ENCODE measurements at places on chromosomes 13 and 19.

DNA sequence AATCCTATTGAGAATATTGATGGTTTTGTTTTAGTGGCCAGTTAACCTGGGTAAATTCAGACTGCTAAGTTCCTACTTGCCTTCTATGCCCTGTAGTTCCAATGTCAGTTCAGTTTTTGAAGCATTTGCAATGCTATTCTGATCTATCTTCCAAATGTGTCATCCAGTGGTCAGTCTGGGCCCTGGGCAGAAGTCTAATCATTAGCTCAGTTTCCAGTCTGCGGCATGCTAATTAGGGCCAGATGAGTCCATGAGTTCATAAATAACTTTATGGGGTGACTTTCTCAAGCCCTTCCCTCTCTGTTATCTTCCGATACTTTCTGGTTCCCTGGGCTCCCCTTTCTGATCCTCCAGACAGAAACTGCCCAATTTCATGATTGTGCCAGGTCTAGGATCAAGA, 32.7 kb downstream of the FAM187B start:
- DNase-seq, result no peak

- no peak for DNase-seq
These were observed 23.4 kb downstream of the DPRX start for GRCh38 chr19:53655042-53655665.

DNA sequence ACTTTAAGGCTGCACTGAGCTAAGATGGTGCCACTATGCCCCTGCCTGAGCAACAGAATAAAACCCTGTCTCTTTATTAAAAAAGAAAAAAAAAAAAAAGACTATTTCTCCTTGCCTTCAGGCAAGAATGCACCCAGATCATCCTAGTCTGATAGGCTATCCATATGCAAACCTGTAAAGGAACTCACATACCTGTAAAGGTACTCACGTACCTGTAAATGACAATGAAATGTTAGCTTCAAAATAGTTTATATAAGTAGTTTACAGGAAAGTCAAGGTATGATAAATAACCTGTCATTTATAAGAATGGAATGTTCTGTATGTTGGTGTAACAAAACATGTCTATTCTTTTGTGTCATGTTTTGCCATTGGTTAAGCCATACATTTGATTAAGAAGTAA, 86.3 kb downstream of the PIBF1 start:
- DNase-seq, result no peak

DNA sequence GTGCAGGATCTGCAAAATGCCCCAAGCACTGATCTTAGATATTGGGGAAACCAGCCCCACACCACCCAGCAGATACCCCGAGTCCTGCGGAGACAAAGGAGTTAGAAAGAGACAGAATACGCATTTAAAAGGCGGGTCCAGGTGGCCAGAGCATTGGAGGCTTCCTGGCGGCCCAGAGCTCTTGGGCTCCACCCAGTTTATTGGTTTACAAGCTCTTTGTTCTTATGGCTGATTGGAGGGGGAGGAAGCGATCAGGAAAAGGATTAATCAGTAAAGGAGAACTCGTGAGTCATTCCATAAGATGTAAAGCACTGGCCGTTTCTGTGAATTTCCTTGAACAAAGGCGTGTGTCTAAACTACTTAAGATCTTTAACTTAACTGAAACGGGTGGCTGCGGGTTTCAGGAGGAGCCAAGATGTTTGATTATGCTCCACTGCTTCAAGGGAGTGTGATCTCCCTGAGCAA, 926 bp downstream of the ZNF587 start:
- peak; percentile 77 for DNase-seq

GRCh38 chr13:43802511-43802910, 15.7 kb upstream of the ENOX1 start:
- DNase-seq, result no peak

- DNase-seq, result no peak
These were observed 3.7 kb upstream of the NDUFS7 start for GRCh38 chr19:1379961-1380489.

DNA sequence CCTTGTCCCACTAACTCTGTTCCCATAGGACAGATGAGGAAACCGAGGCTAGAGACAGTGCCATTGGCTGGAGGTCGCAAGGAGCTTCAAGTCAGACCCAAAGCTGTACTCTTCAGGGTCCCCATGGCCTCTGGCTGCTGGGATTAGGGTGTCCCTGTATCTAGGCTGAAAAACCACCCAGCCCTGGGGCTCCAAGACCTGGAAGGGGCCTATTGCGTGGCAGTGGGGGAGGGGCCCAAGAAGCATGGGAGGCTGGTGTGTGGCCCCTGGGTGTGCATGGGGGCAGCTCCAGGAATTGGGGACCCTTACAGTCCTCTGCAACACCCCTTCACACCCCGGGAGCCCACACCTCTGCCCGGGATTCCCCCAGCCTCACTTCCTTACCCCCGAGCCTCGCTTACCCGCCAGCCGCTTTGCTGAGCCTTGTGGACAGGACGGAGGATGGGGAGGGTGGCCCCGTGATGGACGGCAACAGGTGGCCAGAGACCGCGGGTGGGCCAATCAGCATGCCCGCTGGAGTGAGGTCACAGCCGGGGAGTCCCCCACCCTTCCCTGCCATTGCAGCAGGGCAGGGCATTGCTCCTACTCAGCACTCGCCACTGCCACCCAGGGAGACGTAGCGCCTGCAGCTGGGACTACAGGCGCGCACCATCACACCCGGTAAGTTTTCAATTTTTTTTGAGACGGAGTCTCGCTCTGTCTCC, at the start of gene JSRP1:
Gene JSRP1, minus strand, starts transcription at position 436 of the 704 bp plus-strand sequence. CDS start 1,103 bp downstream, outside the sequence.
- no peak for DNase-seq

DNA sequence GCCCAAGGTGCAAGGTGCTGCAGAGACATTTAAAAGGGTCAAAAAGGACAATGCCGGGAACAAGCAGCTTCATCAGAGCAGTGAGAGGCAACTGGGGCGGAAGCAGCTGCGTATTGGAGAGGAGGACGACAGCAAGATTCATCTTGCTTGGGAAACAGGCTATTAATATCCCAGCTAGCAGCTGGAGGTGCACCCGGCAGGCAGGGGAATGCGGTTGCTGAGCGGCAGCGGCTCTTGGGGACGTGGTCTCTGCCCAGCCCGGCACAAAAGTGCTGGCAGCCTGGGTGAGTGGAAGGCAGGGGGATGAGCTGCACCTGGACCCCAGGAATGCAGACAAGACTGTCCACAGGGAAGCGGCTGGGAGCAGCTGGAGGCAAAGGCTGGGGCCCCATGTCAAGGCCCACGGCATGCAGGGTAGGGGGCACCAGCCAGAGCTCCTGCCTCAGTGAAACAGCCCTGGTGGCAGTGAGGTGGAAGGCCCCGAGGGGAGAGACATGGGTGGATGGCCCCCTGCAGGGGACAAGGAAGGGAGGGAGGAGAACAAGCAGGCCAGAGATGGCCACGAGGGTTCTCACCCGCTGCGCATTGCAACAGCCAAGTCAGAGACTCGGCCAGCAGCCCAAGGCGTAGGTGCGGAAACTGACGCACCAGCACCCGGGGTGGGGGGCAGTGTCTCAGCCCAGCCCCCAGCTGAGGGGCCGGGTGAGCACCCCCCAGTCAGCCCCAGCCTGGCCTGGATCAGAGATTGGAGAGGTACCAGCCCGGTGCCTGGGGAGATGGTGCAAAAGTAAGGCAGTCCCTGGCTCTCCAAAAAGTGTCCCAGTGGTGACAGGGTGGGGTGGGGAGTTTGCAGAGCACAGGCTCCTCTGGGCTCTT, 34.4 kb downstream of the PEPD start:
- DNase-seq, result no peak

DNA sequence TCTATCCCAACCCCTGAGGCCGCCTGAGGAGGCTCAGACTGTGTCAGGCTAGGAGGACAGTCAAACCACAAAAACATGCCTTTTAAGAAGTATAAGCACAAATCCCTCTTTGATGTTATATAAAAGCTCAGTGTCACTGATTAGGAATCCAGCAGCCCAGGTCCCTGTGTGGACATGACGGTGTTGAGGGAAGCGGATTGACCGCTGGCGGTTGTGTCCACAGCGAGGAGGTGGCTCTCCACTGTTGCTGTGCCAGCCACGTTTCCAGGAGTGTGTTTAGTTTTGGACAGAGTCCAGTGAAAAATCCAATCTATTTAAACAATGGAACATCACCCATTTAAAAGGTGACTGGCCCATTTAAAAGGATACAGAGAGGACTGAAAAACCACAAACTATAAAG, 7.5 kb upstream of the GJA3 start:
- DNase-seq, result no peak

DNA sequence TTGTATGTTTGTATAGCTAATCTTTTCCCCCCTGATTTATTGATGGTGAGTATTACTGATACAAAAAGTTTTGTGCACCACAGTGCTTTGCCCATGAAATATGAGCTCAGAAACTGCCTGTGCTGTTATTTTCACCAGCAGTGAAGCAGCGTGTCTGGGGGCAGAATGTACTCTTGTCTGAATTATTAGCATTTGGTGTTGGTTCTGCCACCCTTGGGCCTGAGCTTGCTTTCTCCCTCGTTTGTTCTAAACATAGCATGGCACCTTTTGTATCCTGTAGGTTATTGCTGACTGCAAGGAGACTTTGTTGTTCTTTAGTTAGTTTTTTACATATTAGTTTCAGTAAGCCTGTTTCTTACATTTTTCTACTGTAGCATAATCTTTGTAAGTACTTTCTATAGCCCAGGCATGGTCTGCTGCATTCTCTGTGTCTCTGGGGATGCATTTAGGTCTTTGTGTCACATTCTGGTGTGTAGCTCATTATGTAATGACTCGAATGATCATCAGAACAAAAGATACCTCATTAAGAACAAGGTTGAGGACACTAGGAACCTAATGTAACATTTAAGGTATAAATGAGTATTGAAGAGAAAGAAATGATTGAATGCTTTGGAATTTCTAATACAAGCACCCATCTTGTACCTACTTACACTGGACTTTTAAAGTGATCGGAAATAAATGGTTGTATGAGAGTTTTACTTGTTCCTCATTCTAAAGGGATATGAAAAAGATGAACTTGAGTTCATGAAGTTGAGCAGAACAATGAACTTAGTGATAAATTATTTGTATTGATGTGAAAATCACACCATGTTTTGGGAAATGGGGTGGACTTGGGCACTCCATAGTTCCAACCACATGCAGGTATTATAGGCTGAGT, 50.3 kb upstream of the GPI start:
- no peak for DNase-seq

- DNase-seq, result no peak
These were observed 16.5 kb upstream of the ATP1A3 start for GRCh38 chr19:42010245-42011126.

DNA sequence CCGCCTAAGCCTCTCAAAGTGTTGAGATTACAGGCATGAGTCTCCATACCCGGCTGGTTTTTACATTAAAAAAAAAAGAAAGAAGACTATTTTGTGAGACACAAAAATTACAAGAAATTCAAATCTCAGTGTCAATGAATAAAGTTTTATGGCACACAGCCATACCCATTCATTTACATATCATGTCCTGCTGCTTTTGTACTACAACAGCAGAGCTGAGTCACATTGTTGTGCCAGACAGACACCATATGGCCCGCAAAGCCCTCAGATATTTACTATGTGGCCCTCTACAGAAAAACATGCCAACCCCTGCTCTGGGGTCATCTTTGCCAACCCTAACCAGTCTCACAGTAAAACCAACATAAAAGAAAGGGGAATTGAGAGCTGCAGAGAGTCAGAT, 5.3 kb downstream of the SMIM7 start:
- no peak for DNase-seq

DNA sequence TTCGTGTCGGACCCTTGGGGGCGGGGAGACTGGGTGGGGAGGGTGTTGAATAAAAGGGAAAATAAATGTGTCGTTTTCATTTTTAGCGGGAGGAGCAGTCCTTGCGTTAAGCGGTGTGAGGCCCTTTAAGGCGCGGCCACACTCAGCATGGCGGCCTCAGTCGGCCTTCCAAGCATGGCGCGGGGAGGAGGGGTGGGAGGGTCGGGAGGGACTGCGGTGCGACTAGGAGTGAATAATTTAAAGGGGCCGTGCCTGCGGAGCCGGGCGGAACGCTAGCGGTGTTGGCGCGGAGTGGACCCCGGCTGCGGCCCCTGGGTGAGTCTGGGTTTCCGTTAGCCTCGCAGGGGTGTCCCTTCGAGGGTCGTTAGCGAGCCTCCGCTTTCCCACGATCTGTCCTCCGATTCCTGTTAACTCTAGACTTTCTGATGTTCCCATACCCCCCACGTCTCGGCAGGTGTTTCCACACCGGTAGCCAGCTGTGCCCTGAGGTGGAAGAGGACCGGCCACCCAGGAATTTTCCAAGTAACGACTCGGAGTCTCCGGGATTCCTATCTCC, 1.5 kb upstream of the PNPLA6 start:
- DNase-seq, result peak; percentile 96

DNA sequence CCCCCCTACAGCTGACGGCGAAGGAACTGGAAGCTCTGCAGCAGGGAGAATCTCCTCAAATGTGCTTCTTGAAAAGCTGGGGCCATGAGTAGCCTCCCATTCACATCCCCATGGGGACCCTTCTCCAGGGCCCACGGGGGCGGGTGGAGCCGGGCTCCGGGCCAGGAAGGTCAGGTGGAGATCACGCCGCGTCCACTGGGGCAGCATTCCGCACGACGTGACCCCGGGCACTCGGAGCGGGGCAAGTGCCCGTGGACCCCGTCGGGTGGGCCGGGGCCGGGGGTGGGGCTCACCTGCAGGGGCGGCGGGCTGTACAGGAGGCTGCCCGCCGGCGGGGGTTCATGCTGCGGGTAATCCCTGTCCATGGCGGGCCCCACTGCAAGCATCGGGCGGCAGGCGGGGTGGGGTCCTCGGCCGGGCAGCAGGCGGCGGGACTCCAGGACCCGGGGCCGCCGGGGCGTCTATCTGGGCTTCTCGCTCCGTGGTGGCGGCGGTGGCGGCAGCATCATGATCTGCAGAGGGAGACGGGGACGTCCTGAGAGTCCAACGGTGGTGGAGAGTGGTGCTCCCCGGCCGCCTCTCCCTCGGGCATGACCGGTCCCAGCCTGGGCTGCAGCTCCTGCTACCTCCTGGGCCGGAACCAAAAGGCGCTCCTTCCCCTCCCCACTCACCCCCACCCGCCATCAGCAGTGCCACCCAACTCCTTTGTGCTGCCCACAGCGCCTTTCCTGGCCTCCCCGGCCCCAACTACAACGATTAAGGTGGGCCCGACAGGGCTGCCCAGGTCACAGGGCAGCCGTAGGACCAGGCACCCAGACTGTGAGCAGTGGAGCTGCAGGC, 20.0 kb downstream of the SBNO2 start:
- DNase-seq, result no peak

DNA sequence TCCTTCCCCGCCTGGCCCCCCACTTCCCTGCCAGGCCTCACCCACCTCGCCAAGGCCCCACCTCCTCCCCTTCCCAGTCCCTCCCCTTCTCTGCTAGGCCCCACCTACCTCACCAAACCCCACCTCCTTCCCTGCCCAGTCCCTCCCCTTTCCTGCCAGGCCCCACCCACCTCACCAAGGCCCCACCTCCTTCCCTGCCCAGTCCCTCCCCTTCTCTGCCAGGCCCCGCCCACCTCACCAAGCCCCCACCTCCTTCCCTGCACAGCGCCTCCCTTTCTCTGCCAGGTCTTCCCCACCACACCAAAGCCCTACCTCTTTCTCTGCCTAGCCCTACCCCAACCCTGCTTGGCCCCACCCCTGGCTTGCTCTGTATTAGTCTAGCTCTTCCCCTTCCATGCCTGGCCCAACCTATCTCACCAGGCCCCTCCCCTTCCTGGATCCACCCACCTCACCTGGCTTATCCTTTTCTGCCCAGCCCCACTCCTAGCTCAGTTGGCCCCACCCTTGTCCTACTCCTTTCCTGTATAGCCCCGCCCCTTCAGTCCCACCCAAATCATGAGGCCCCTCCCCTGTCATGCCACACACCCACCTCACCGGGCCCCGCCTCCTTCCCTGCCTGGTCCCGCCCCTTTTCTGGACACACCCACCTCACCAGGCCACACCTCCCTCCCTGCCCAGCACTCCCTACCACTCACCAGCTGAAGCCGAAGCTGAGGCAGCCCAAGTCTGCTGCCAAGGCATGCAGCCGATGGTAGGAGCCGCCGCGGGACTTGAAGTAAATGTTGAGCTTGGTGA, 16.2 kb downstream of the CERS1 start:
- DNase-seq, result peak; percentile 84
